ENCODE measurements at places on chromosomes 5 and 9. TPM values are rescaled to one million over a fixed set of nuclear protein-coding genes. Genes with fewer than 3 reads are reported as not detected.

DNA sequence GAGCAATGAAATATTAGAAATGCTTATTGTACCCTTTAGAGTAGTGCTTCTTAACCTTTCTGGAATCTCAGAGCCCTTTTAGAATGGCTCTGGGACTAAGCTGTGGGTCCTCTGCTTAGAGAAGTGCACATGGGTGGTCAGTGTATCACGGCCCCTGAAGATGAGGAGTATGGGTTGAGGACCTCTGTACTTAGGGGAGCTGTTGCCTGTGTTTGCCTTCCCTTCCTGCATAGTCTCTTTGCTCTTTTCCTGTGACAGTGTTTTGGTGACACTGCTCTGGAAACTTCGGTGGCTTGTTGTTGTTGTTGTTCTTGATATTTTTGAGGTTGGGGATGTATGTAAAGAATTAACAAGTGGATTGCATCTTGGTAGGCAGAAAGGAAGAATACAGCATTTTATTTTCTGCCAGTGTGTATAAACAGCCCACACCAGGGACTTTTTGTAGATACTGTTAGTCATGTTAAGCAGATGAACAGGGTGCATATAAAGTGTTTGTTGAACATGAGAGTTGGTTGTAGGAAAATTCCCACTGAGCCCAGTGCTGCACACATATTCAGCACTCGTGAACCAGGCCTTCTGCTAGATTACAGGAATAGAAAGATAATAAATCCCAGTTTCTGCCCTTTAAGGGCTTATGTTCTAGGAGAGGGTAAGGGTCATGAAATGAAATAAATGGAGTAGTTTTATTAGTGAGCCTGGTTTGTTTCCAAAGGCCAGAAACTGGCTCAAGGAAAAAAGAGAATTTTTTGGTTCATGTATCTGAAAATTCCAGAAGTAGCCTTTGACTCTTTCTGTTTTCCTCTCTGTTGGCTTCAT is 199.7 kb downstream of the ARHGAP26 start:
- DNase-seq: no peak
- no peak overlapping the region for H3K4me3 ChIP-seq
- H3K36me3 ChIP-seq: no peaks in the 10 kb centered on the region

BARHL1 gene
- total RNA-seq: not detected

CNTNAP3 gene
- 1.8 TPM for total RNA-seq

DNA sequence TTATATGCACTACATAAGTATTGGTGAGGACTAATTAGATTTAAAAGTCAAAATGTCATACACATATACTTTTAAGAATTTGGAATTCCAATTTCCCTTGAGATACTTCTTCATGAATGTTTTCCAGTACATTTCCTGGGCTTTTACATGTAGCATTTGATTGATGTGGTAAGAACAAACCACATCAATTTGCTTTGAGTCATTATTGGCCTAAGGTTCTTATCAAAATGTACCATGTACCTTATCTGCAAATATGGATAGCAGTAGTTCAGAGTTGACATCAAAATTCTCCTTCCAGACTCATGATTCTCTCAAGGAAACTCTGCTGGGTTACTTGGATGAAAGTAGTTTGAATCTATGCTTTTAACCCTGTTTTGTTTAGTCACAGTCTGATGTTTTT is 2.5 kb downstream of the CAST start:
- H3K27ac ChIP-seq: no peak overlapping the region
- H3K36me3 ChIP-seq: no peaks in the 10 kb centered on the region
- peaks cover 3% of the 10 kb centered on the region for H3K4me1 ChIP-seq
- H3K4me3 ChIP-seq: no peak overlapping the region
- no peak for DNase-seq

DNA sequence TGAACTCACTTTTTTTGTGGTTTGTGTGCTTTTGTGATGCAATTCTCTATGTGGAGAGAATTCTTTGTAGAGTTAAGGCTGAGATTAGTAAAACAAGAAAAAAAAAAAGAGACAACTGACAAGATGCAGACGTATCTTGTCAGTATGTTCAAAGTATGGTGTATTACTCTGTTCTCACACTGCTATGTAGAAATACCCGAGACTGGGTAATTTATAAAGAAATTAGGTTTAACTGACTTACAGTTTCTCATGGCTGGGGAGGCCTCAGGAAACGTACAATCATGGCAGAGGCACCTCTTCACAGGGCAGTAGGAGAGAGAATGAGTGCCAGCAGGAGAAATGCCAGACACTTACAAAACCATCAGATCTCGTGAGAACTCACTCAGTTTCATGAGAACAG is 475.2 kb upstream of the CDH18 start:
- no peaks in the 10 kb centered on the region for H3K36me3 ChIP-seq
- no peak overlapping the region for H3K27ac ChIP-seq
- H3K4me3 ChIP-seq: no peak overlapping the region
- H3K4me1 ChIP-seq: no peaks in the 10 kb centered on the region

DNA sequence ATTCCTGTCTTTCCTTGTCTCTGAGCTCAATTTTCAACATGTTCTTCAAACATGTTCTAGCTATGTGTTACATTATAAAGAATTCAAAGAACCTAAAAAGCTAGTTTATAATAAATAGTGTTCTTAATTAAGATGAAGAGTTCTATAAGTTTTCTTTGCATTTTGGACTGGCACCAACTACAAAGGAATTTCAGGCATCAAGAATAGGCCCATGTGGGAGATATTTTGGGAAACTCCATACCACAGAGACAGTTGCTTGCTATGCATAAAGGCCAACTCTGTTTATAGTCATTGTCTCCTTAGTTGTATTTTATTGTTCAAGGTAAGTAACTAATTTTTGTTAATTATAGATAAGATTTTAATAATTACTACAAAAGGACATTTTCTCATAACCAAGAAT is 4.5 kb downstream of the SLF1 start:
- no peaks in the 10 kb centered on the region for H3K36me3 ChIP-seq
- no peaks in the 10 kb centered on the region for H3K27me3 ChIP-seq
- H3K27ac ChIP-seq: peak overlapping the region; percentile 18
- H3K4me3 ChIP-seq: no peak overlapping the region
- peaks cover 5% of the 10 kb centered on the region for H3K4me1 ChIP-seq
- no peak for DNase-seq

CTNND2 gene
- 1.1 TPM for total RNA-seq

- no peaks in the 10 kb centered on the region for H3K27me3 ChIP-seq
- no peak overlapping the region for H3K4me3 ChIP-seq
- no peak for DNase-seq
- H3K27ac ChIP-seq: no peak overlapping the region
- H3K36me3 ChIP-seq: no peaks in the 10 kb centered on the region
Observed at GRCh38 chr5:135735831-135736230, 98.6 kb upstream of the SLC25A48 start.

NTRK2 gene
- total RNA-seq: 0.37 TPM

- no peaks in the 10 kb centered on the region for H3K4me1 ChIP-seq
- H3K4me3 ChIP-seq: no peak overlapping the region
- no peaks in the 10 kb centered on the region for H3K27me3 ChIP-seq
- no peak overlapping the region for H3K27ac ChIP-seq
- DNase-seq: no peak
- no peaks in the 10 kb centered on the region for H3K36me3 ChIP-seq
Observed at GRCh38 chr5:14193496-14193895, 50.4 kb downstream of the TRIO start.

DNA sequence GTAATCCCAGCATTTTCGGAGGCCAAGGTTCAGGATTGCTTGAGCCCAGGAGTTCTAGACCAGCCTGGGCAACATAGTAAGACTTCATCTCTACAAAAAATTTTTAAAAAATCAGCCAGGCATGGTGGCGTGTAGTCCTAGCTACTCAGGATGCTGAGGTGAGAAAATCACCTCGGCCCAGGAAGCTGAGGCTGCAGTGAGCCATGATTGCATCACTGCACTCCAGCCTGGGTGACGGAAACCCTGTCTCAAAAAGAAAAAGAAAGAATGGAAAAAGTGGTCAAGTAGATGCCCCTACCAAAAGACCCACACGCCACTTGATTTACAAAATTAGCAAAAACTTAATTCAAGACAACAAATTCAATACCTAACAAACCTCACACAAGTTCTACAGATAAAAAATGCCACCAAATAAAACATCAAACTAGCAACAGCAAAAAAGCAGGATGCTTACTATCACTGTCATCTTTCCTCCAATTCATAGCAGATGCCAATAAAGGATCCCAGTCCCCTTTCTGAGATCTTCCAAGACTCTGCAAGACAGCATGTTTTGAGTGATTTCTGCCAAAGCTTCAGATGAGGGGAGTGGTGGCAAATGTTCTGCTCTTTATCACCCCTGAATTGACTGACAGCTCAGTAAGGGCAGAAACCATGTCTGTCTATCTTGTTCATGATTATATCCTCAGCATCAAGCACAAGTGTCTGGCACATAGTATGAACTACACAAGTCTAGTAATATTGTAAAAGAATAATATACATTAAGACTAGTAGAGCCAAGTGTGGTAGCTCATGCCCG is 34.2 kb upstream of the TESK1 start:
- no peaks in the 10 kb centered on the region for H3K27me3 ChIP-seq
- H3K36me3 ChIP-seq: no peaks in the 10 kb centered on the region
- H3K4me3 ChIP-seq: no peak overlapping the region
- H3K27ac ChIP-seq: no peak overlapping the region
- H3K4me1 ChIP-seq: no peaks in the 10 kb centered on the region
- no peak for DNase-seq

DNA sequence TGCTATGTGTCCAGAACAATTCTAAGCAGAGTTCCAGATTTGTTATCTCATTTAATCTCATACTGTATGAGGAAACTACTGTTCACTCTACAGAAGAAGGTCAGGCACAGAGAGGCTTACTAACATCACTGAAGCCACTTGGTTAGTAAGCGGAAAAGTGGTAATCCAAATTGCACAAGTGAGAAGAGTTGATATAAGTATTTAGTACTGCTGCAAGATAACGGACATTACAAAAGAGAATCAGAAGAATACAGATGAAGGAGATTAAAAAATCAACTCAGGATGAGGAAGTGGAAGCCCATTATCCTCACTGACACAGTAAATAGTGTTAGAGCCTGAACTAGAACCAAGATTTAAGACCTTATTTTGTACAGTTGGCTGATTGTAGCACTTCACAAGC is 22.3 kb upstream of the TLR4 start:
- no peaks in the 10 kb centered on the region for H3K4me1 ChIP-seq
- no peak overlapping the region for H3K27ac ChIP-seq
- H3K36me3 ChIP-seq: no peaks in the 10 kb centered on the region

GRCh38 chr5:27784317-27784716 is 745.9 kb upstream of the CDH9 start:
- no peaks in the 10 kb centered on the region for H3K27me3 ChIP-seq
- no peak for DNase-seq
- no peak overlapping the region for H3K4me3 ChIP-seq
- H3K36me3 ChIP-seq: no peaks in the 10 kb centered on the region
- no peaks in the 10 kb centered on the region for H3K4me1 ChIP-seq

GRCh38 chr9:7976167-7976755 is 176.7 kb upstream of the DMAC1 start:
- no peak for DNase-seq
- no peaks in the 10 kb centered on the region for H3K4me1 ChIP-seq
- no peak overlapping the region for H3K4me3 ChIP-seq
- no peak overlapping the region for H3K27ac ChIP-seq
- H3K36me3 ChIP-seq: no peaks in the 10 kb centered on the region

GRCh38 chr9:19768798-19769197 is 20.0 kb downstream of the SLC24A2 start:
- H3K4me1 ChIP-seq: no peaks in the 10 kb centered on the region
- no peaks in the 10 kb centered on the region for H3K27me3 ChIP-seq
- no peaks in the 10 kb centered on the region for H3K36me3 ChIP-seq
- no peak overlapping the region for H3K27ac ChIP-seq

PCDHGC5 gene
- total RNA-seq: 0.24 TPM

DNA sequence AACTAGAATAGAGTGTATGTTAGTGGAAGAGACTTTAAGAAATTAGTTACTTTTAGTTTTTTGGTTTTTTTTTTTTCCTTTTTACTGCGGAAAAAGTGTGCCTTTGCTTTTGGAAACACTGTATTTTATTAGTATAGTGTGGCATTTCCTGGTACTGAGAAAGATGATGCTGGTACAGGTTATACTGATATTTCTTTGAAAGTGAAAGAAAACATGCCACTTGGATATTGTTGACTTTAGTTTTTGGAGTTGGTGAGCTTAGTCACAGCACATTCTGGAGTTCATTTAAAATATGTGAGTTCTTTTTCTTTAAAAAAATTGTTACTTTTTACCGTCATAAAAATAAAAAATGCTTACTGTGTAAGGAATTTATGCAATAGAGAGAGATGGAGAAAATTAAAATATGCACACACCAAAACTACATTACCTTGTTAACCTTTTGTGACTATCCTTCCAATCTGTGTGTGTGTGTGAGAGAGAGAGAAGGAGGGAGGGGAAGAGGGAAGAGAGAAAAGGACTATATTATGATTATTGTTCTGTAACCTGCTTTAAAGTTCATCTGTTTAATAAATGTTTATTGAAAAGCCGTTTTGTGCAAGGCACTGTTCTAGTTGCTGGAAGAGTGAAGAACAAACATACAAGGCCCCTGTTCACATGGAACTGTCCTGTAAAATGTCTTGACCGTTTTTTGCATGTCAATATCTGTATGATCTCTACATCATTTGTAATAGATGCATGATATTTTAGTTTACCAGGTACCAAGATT is 1.9 kb downstream of the UGCG start:
- no peak for DNase-seq
- no peaks in the 10 kb centered on the region for H3K27me3 ChIP-seq
- H3K36me3 ChIP-seq: no peaks in the 10 kb centered on the region
- H3K4me3 ChIP-seq: peak overlapping the region; percentile 74

SPINK1 gene
- 823 TPM for total RNA-seq

DNA sequence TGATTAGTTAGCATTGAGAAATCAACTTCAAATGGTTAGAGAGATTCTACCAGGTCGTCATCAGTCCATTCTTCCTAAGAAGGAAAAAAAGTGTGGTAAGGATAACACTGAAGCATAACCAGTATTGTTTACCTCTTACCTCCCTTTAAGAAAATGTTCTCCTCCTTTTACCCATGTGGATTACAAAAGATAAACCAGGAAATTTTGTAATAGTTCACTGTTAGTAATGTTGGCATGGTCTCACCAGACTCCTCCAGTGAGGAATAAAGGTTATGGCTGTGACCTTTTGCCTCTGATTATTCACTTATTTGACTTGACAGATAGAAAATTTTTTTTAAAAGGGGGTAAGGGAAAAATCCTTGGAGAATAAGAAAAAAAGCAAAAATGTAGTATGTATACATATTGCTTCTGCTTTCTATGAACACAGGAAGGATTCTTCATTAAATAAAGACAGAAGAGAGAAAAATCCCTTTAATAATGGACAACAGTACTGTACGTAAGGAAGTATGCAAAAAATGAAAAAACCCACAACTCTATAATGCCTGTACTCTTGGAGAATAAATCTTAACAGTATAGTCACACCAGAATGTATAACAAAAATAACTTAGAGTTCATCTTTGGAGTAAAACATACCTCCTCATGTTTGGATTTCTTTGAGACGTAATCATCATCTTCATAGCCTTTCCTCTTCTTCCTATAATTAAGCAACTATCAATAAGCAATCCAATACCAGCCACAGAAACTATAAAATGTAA is 18.1 kb downstream of the CCNH start:
- no peaks in the 10 kb centered on the region for H3K27me3 ChIP-seq
- no peak overlapping the region for H3K4me3 ChIP-seq
- H3K36me3 ChIP-seq: peaks cover 9% of the 10 kb centered on the region
- no peak overlapping the region for H3K27ac ChIP-seq
- peaks cover 53% of the 10 kb centered on the region for H3K4me1 ChIP-seq

Data from right lobe of liver (tissue), 6 donors.